Activated CD4-positive, CD25-positive, alpha-beta regulatory T cell (primary cell): ENCODE measurements at places on chromosomes 6 and 20.

GRCh38 chr6:90383196-90383822 is 86.7 kb upstream of the BACH2 start:
- no peak for DNase-seq

DNA sequence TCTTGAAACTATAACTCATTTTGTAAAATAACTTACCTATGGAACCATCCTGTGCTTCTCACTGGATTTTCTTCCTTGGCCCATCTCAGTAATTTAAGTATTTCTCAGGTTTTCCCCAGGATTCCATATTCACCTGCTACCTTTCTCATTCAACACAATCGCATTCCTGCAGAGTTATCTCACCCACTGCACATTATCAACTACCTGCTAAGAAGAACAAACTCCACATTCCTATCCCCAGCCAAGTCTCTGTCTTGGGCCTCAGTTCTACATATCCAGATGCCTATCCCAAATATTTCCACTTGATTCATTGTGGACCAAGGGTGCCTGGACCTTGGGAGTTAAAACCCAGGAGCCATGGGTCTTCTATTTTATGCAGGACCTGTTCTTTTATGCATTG is 60.2 kb upstream of the KCNQ5 start:
- DNase-seq: no peak

DNA sequence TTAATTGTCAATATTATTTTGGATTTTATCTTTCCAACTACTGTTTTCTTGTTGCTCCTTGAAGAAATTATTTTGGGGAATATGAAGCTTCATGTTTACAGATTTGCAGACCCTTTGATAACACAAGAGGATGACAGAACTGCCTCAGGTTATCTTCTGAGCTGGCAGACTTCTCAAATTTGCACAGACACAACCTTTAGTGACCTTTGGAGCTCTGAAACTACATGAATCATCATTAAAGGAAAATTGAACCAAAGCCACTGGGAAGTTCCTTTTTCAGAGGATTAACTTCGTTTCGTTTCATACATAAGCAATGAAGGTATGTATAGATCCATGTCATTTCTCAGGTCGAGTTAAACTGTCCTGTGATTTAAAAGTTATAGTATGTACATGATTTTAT is 85.9 kb downstream of the FBXO5 start:
- no peak for DNase-seq

GRCh38 chr20:22805219-22805618 is 220.8 kb upstream of the FOXA2 start:
- DNase-seq: no peak

DNA sequence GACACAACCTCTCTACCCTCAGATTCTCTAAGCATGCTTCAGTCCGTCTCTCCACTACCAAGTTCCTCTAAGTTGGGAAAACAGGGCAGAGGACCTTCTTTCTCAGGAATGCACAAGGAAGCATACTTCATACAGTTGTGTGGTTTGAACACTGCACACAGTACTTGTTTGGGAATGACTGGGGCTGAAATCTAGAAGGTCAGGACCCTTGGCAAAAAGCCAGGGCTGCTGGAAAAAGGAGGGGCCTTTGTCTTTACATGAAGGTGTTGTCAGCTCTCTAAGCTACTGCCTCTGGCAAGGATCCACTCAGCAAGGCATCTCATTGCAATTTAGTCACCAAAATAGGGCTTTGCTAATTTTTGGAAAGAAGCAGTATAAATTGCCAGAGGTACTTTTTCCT is 20.7 kb upstream of the HEY2 start:
- no peak for DNase-seq

DNA sequence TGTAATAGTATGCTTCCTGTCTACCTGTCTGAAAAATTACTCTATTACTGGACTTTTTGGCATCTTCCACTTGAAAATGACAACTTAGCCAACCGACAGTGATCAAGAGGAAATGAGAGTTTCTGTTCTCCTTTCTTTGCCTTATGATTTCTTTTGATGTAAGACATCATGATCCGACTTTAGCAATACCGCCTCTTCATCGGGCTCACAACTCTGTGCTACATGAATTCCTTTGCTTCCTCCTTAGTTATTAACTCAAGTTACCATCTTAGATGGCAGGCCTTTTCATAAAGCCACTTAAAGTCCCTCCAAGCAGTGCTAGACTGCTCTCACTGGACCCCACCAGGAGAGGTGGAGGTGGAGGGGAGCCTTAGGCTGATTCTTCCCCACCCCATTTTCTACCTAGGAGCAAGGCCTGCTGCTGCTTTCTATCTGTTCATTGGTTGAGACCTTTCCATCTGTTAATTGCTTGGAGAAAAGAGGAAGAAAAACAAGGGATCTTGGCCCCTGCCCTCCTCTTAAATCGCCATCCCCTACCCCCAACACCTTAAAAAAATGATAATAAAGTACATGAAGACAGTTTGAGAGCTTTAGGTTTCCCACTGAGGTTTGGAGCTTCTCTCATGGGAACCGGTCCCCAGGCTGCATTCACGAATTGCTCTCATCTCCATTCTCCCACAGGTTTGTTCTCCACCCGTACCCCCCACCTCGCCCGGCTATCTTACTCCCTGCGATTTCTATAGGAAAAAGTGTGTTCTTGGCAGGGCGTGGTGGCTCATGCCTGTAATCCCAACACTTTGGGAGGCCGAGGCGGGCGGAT is 21.6 kb upstream of the MCM3 start:
- no peak for DNase-seq

DNA sequence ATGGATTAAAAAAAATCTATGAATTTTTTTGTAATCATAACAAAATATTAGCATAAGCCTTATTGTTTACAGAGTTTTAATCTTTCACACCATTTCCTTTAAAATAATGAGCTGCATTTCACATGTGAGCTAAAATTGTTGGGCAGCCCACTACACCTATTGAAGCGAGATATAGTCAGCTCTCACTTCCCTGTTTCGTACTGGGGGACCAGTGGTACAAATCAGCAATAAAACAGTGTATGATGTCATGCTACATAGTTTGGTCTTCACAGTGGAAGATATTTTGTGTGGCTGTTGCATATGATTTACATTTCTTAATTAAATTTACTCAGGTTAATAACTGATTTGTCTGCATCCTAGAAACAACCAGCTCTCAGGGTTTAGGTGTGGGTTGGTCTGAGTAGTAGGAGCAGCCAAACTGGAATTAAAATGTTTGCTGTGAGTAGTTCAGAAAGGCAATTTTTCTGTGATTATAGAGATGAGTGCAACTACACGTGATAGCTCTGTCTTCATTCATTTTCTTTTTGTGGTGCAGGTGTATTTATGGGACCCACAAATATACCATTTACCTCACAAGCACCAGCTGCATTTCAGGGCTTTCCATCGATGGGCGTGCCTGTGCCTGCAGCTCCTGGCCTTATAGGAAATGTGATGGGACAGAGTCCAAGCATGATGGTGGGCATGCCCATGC is 99.3 kb downstream of the B3GAT2 start:
- DNase-seq: no peak

GRCh38 chr20:38084425-38084951 is 50.9 kb downstream of the RPRD1B start:
- DNase-seq: no peak

GRCh38 chr6:33590531-33591198 is 10.6 kb upstream of the BAK1 start:
- no peak for DNase-seq

GRCh38 chr20:19254956-19255355 is 42.5 kb downstream of the SLC24A3 start:
- DNase-seq: no peak

DNA sequence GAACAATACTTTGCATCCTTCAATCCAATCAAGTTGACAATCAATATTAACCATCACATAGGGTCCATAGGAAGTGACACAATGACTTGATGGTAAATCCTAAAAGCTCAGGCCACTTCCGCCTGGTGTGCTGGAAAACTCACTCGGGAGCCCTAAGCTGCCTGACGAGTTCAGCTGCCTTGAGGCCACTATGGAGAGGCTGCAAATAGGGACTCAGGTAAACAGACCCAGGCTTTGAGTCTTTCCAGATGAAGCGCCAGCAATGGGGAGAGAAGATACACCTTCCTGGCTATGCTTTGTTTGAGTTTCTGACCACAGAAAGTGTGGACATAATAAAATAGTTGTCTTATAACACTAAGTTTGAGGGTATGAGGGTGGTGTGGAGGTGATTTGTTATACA is 112.6 kb downstream of the GPR63 start:
- no peak for DNase-seq

DNA sequence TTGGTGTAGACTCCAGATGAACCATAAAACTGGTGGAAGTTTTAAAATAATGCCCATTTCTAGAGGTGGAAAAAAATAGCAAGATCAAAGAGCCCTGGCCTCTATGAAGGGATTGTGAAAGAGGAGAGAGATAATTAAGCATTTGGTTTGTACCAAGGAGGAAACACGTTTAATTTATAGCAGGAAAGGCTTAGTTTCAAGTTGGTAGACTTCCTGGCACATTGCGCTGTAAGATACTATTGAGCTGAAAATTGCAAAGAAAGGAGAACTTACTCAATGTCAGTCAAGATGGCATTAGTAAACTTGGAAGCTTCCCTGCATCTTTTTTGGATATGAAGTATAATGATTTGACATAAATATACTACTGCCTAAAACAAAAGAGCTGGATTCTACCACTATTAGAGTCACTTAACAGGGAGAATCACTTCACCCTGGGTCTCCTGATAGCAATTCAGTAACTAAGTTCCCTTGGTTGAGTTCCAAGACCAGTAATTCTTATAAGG is 24.4 kb downstream of the MARCKS start:
- DNase-seq: no peak

- DNase-seq: no peak
These were observed 45.9 kb downstream of the PSMG4 start for GRCh38 chr6:3304500-3305215.

DNA sequence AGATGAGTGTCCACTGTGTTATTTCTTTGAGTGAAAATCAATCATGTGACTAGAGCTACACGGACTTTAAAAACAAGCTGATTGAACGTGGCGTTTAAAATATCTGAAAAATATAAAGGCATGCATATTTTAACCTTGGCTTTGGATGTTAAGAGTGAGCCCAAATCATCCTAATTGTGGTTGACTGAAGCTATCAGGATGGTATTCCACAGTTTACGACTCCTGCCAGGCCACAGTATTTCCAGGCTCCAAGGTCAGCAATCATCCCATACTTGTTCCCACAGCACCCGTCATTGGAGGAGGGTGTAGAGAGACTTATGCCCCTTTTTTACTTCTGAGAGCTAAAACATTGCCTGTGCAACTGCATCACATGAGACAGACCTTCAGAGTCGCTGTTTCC is 43.2 kb upstream of the TMX4 start:
- no peak for DNase-seq

GRCh38 chr6:138510093-138510492 is 10.8 kb upstream of the NHSL1 start:
- DNase-seq: no peak

DNA sequence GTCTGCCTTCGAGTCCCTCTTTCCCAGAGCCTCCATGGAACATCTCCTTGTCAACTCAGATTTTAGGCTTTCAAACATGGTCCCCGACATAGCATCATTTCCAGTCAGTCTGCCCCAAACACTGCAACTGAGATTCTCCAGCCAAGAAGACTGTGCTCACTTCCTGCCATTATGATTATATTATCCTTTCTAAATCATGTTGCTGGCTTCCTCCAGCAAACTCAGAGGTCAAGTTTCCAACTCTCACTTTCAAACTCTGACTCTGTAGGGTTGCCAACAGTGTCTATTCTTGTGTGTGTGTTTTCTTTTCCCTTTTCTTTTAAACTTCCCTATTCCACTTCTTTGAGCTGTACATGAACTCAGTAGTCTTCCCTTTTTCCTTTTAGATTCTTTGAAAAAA is 61.2 kb upstream of the TRAF3IP2 start:
- DNase-seq: no peak

- DNase-seq: no peak
These were observed 75.2 kb upstream of the F13A1 start for GRCh38 chr6:6395581-6396197.

GRCh38 chr6:36050305-36050704 is 22.7 kb downstream of the MAPK14 start:
- no peak for DNase-seq

- no peak for DNase-seq
These were observed 54.1 kb downstream of the CDS2 start for GRCh38 chr20:5180933-5181332.

- no peak for DNase-seq
These were observed 135.8 kb downstream of the KIF16B start for GRCh38 chr20:16437387-16437996.

GRCh38 chr20:24806705-24807676 is 142.1 kb upstream of the CST7 start:
- DNase-seq: no peak

DNA sequence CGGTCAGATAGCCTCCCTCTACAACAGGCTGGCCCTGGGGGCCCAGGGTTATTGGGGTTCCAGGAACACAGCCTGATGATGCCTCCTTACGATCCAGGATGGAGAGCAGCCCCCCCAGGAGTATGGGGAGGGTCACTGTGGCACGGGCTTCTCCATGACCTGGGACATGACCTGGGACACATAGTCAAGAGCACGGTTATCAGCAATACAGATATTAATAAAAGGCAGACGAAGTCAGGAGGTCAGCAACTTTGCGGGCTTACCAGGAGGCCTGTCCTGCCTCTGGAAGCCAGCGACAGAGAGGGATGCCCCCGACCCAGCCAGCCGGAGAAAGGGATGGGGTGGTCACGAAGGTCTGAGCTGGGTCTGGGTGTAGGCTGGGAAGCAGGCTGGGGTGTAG is 795 bp downstream of the MMP24OS start:
- no peak for DNase-seq

- DNase-seq: no peak
These were observed 121.4 kb upstream of the CLDN20 start for GRCh38 chr6:155142168-155143028.
